LNCaP clone FGC (cell line): ENCODE measurements at places on chromosomes 11 and 22.

DNA sequence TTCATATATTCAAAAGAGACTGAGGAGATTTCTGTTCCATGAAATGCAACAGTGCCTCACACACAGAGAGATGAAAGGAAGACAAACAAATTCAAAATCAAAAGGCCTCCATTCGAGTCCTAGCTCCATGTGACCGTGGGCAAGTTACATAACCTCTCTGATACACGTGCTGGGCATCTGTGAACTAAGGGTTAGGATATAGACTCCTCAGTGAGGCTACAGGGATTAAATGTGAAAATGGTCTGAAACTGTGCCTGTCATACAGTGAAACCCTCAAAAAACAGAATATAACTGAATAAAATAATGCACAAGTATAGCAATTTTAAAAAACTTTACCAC is 111.8 kb upstream of the MTMR2 start:
- no peak for DNase-seq

DNA sequence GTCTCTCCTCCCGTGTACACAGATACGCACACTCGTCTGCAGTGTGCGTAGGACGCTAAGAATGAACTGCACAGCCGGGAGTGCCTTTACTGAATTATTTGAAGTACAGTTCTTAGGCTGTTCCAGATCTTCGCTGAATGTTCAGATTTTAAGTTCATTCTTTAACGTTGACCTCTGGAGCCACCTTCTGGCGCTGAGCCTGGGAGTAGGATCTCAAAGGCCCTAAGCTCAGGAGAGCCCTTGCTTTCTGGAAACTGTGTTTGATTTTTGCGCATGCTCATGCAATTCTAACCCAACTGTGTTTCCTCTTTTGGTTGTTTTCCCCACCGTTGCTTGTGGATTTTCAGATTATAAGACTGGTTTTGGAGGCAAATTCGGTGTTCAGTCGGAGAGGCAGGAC is 22.8 kb downstream of the CTTN start:
- no peak for DNase-seq

- DNase-seq, result no peak
Observed at GRCh38 chr22:26845021-26845743, 187.8 kb downstream of the MIAT start.

DNA sequence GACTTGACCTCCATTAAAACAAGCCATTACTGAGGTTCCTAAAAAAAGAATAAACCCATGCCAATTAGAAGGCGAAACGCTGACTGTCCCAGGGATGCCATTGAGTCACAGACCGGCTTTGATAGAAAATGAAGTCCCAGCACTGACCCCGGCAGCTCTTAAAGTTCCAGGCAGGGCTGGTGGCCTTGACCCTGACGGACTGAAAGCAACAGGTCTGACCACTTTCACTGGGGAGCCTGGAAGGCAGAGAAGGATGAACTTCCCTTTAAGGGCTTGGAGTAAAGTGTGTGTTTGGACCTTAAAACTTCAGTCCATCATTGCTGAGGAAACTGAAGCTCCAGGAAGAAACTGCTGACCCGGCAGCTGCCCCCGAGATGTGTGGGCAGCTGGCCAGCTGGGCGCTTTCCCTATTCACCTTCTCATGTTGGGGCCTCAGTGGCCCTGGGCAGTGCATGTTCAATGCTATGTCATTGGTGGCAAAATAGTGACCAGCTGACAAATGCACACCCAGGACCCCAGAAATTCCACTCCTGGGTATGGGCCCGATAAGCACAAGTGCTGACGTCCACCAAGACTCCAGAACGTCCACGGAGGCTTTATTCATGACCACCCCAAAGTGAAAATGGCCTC is 18.9 kb upstream of the EFCAB6 start:
- DNase-seq, result no peak

DNA sequence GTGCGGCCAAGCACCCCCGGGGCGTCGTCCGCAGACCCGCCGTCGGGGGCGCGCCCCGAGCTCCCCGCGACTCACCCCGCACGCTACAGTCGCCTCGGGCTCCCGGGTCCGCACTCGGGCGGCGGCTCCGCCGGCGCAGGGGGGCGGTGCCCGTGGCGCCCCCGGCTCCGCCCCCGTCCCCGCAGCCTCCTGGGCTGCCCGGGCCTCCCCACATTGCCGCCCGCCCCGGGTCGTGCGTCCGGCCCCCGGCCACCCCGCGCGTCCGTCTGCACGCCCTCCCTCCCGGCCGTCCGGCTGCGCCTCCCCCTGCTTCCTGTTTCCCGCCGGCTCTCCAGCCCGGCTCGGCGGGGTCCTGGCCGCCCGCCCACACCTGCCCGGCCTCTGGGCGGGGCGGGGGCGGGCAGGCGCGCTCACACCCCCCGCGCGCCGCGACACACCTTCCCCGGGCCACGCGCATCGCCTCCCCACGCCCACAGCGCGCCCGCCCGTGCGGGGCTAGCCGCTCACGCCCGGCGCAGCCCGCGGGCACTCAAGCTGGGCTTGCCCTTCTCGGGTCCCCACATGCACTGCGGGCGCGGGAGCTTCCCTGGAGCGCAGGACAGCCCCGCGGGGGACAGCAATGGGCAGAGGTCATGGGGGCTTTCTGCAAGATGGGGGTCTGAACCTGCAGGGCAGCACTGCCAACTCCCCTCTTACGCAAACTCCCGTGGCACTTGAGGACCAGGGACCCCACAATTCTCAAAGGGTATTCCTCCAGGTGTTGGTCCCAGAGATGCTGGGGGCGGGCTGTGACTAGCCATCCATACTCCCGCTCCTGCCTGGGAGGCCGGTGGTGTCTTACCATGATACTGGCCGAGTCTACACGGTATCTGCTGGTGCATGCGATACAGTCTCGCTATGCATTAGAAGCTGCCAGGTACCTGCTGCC is at the start of gene CARD10:
Gene CARD10 (minus strand): TSS at position 148 of the 928 bp plus-strand sequence. CDS start 215 bp downstream, outside the sequence.
- no peak for DNase-seq

DNA sequence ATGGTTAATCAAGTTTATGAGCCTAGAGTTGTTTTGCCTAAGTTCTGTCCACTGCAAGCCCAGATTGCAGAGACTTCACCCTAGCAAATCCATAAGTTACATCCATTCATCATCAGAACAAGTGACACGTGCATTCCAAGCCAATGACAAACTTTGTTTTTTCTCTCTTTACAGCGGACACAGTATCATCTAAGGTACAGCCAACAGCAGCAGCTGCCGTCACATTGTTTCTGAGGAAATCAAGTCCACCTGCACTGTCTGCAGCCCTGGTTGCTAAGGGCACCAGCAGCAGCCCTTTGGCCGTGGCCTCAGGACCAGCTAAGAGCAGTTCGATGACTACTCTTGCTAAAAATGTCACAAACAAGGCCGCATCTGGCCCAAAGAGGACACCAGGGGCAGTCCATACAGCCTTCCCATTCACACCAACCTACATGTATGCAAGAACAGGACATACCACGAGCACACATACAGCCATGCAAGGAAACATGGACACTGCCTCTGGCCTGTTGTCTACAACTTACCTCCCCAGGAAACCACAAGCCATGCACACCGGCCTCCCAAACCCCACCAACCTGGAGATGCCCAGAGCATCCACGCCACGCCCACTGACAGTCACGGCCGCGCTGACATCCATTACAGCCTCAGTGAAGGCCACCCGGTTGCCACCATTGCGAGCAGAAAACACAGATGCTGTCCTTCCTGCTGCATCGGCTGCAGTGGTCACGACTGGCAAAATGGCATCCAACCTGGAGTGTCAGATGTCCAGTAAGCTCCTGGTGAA is 155.8 kb downstream of the C11orf91 start:
- no peak for DNase-seq

GRCh38 chr11:94544646-94545263 is 1.0 kb downstream of the FUT4 start:
- DNase-seq, result no peak

- no peak for DNase-seq
Observed at GRCh38 chr11:76047231-76047630, 159.1 kb downstream of the WNT11 start.

DNA sequence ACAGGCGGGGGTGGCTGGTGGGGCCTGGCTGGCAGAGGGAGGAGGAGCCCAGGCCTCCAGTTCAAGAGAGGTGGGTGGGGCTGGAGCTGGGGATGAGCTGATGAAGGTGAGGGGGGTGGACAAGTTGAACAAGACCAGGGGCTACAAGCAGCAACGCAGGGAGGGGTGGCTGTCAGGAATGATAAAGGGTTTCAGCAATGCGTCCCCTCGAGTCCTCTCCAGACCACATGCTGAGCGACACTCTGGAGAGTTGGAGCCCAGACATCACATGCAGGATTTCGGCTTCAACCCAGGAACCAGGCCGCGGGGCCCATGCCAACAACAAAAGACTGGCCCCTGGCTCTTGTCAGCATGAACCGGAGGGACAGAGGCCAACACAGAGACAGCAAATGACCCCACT is 480.3 kb downstream of the BRD1 start:
- no peak for DNase-seq

- DNase-seq, result no peak
Observed at GRCh38 chr22:33909075-33909458, 11.2 kb downstream of the LARGE1 start.

DNA sequence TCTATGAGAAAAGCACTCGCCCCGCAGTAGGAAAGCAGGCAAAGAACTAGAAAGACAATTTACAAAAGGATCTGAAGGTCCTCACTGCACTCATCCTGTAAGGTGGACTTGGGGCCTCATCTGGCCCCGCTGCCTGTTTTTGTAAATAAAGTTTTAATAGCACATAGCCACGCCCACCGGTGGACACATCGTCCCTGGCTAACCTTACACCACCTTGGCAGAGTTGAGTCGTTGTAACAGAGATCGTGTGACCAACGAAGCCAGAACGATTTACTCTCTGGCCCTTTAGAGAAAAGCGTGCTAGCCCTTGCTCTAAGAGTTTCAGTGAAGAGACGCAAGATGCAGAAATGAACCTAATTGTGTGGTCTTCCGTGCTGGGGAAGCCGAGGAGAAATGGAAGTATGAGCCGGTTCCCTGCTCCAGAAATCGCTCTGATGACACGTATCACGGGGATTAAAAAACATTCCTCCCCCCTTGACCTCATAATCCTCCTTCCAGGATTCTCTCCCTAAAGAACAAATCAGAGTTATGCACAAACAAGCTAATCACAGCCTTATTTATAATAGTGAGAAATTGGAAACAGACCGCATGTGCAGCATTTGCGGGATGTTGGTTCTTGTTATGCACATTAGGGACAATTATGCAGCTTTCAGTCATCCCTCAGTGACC is 80.1 kb downstream of the CDKN1C start:
- DNase-seq, result peak; percentile 58

DNA sequence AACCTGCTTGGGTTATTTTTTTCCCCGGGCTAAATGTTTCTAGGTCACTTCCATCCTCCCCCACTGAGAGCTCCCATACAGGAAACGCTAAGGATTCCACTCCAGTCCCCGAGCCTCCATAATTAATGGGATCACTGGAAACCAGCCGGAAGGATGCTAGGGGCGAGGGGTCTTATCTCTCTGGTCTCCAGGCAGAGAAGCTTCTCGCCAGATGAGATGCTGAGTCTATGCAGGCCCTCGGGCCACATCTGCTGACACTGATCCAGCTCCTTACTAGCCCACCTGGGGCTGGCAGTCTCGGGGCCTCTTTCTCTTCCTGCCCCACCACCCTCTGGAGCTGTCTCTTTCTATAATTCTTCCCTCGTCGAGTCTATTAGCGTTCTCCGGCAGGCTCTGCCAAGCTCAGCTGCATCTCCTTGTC is 125.9 kb upstream of the SYT13 start:
- DNase-seq, result no peak

DNA sequence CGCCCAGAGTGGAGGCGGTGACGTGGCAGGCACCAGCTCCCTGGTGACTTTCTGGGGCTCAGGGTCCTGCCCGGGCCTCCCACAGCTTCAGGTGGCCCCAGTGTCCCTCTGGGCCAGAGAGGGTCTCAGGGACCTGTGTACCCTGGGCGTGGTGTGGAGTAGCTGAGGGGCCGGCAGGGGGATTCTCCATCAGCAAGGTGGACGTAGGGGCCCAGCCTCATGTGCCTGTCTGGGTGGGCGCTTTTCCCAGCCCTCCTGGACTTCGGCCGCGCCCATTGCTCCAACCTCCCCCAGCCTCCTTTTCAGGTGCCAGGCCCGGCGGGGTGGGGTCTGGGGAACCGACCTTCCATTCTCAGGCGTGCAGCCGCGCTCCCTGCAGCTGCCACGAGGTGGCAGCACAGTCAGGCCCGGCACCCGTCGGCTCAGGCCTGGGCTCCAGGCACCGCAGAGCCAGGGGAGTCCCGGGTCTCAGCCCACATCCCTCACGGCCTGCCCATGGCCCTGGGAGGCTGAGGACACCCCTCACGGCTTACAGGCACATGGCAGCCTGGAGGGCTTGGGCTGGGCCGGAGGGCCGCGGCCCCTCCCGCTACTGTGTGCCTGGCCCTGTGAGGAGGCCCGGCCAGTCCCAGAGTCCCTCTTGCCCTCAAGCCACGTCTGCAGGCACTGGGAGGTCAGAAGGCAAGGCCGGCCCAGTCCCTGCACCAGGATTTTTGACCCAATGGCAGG is 19.9 kb upstream of the MUC5B start:
- DNase-seq, result no peak

GRCh38 chr22:22045571-22046335 is 63.2 kb upstream of the TOP3B start:
- no peak for DNase-seq

DNA sequence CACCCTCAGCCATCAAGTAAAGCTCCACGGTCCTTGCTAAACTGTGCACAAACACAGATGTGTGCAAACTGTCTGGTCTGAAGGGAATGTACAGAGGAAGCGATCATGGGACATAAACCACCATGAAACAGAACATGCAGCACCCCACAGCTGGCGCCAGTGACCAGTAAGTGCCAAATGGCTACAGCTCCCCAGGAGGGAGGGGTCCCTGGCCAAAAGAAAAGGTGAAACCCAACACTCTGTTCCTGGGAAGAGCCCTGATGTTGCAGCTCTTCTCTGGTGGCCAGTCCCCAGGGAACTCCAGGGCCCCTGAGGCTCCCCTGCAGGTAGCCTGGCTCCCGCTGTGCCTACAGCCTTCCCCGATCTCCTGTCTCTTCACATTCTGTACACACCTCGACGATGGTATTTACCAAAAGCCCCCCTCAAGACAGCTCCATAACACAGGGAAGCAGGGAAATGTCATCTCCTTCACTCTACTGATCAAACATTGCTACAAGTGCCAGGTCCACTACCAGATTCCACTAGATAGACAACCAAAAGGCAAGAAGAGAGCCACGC is 2.9 kb downstream of the DGCR6L start:
- no peak for DNase-seq

- no peak for DNase-seq
Observed at GRCh38 chr11:69671734-69672465, 3.3 kb downstream of the LTO1 start.

- DNase-seq, result no peak
Observed at GRCh38 chr11:132862137-132862536, 670.2 kb downstream of the OPCML start.

DNA sequence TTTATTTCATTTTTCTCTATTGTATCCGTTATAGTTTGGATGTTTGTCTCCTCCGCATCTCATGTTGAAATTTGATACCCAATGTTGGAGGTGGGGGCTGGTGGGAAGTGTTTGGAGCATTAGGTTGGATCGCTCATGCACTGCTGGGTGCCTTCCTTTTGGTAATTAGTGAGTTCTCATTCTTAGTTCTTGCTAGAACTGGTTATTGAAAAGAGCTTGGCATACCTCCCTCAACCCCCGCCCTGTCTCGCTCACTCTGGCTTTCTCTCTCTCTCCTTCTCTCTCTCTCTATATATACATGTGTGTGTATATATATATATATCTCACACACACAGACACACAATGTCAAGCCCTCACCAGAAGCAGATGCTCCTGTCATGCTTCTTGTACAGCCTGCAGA is 978.7 kb downstream of the DLG2 start:
- DNase-seq, result no peak

- no peak for DNase-seq
Observed at GRCh38 chr11:76591416-76591815, 79.1 kb downstream of the LRRC32 start.

- DNase-seq, result no peak
Observed at GRCh38 chr11:93939084-93939760, 81.9 kb upstream of the HEPHL1 start.

- DNase-seq, result no peak
Observed at GRCh38 chr11:67649634-67650510, 658 bp downstream of the ACY3 start.
